Mesenteric fat pad (tissue), 1 donor: ENCODE measurements at places on chromosomes 5 and 9. TPM values are rescaled to one million over a fixed set of nuclear protein-coding genes. Genes with fewer than 3 reads are reported as not detected.

PLAC8L1 gene
- 1.5 TPM for total RNA-seq

CARTPT gene
- total RNA-seq: not detected

DNA sequence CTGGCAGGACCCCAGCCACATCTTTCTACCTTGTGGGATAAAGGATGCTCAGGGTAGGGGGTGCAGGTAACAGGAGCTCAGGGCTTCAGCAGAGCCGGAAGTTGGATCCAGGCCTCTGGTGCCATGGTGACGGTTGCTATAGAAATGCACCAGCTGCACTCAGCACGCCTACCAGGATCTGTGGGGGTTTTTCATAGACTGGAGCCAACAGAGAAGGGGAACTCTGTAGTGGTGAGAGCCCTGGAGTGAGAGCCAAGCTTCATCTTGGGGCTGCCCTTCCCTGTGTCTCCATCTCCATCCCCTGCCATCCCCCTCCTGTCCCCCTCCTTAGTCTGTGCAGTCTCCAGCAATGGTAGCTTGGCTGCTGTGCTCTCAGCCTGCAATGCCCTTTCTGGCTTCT is 27.5 kb upstream of the BOD1 start:
- no peak for DNase-seq

DNA sequence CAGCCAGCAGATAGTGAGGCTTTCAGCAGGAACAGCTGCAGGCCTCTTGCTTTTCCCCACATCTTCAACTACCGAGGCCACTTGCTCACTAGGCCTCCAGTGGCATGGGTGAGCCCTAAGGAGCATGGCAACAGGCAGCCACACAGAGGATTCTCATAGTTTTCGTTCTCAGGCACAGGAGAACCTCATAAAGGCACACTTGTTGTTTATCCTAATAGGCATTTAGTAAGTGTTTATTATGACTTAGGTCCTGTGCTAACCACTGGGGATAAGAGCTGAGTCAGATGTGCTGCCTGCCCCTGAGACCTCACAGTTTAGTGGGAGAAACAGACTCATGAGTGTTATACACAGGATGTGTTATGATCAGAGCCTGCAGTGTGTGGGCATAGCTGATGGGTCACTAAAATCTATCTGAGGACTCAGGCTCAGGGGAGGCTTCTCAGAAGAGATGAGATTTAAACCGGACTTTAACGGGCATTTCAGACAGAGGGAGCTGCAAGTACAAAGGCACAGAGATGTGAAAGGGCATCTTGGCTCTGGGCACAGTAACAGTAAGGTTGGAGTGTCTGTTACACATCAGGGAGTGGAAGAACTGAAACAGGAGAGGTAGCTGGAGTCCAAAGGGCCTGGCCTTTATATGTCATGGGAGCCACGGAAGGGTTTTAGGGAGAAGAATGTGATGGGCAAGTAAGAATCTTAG is 21.0 kb upstream of the HEMGN start:
- DNase-seq: no peak

DNA sequence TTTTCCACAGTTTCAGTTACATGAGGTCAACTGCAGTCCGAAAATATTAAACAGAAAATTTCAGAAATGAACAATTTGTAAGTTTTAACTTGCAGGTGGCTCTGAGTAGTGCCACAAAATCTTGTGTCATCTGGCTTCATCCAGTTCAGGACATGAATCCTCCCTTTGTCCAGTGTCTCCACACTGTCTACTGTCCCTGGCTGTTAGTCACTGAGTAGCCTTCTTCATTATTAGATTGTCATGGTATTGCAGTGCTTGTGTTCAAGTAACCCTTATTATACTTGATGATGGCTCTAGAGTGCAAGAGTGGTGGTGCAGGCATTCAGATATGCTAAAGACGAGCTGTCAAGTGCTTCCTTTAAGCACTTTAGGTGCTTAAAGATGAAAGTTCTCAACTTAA is 65.3 kb downstream of the CFAP95 start:
- no peak for DNase-seq
